ENCODE measurements at places on chromosomes 16 and 17.
A peak's percentile ranks its signal among the peaks of the same experiment; 100 is the strongest.

DNA sequence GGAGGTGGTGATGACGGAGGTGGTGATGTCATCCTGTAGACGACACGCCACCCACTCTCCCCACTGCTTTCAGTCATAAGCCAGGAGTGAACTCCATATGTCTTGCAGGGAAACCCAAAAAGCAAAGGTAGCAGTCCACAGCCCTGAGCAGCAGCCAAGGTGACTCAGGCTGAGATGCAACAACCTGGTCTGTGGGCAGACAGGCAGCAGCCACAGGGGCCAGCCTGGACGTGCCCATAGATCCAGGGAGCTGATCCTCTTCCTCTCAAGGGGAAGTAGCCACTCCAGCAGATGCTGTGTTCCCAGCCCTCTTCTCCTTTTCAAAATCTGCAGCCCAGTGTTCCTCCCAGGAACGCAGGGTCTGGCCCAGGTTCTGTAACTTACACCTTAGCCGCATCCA lies 17.3 kb upstream of the CIITA start:
- DNase-seq, result no peak

- DNase-seq, result no peak
Observed at GRCh38 chr16:81706327-81707295, 72.5 kb upstream of the PLCG2 start.

DNA sequence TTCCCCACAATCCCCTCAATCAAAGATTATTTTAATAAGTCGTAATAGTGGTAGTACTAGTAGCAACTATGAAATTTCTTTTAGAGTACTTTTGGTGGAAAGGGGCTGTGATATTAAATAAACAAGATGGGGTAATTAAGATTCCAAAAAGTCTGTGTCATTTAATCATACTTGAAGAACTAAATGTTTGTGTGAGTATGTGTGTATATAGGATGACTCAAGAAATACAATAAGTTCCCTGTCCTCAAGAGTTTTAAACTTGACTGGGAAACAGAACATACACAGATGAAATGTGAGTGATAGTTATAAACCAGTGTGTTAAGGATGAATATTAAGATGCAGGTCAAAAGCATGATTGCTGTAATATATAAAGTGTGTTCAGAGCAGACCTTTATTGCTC lies 2.3 kb downstream of the ALDH3A2 start:
- DNase-seq, result no peak

GRCh38 chr17:32784113-32784512 lies 92.8 kb downstream of the MYO1D start:
- no peak for DNase-seq

DNA sequence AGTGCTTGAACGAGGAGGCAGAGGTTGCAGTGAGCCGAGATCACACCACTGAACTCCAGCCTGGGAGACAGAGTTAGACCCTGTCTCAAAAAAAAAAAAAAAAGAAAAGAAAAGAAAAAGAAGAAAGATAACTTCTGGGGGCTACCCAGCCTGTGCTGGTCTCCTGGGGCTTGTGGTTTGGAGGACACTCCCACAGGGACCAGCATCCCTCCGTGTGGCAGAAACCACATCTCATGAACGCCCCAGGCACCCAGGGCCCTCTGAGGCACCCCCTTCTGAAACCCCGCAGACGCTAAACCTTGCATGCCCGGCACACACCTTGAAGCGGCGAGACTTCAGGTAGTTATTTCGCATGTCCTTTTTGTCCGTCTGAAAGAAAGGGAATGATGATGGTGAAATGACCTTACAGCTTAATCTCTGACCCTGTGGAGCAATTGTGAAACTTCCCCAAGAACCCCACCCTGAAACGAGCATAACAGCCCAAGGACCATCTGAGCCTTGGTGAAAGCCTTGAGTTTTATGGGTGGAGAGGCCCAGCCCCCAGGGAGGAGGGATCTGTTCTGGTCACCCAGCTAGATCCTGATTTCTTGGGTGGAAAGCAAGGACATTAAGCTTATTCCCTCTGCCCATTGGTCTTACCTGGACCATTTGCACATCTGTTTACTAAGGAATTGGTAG lies 55.0 kb downstream of the CNGB1 start:
- DNase-seq, result no peak

DNA sequence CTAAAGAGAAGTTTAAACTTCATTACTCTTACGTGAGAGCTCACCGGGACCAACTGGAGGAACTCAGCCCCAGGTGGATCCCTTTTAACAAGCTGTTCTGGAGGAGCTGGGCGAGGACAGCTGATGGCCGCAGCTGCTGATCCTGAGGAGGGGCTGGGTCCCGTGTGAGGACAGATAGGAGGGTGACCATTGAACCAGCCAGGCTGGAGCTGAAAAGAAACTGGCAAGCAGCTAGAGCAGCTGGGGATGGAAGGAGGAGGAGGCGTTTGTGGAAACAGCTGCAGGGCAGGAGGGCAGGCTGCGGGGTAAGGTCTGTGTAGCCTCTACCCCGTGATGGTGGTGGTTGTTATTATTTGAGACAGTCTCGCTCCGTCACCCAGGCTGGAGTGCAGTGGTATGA lies 119.5 kb downstream of the AATF start:
- DNase-seq, result no peak

- DNase-seq, result no peak
Observed at GRCh38 chr16:62068747-62069146, 32.5 kb upstream of the CDH8 start.

DNA sequence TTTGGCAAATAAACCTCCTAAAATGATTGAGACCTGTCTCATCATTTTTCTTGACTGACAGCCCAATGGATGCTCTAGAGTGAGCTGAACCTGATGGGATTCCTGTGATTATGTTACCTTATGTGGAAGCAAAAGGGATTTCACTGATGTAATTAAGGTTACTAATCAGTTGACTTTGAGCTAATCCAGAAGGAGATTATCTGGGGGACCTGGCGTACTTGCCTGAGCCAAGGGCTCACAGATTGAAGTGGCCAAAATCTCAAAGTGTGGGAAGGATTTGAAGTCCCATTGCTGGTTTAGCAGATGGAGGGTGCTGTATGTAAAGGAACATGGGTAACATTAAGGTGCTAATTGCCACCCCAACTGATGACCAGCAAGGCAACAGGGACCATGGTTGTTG lies 214.0 kb downstream of the CPPED1 start:
- no peak for DNase-seq

GRCh38 chr16:84514874-84515835 lies 10.7 kb upstream of the MEAK7 start:
- peak; percentile 80 for DNase-seq

DNA sequence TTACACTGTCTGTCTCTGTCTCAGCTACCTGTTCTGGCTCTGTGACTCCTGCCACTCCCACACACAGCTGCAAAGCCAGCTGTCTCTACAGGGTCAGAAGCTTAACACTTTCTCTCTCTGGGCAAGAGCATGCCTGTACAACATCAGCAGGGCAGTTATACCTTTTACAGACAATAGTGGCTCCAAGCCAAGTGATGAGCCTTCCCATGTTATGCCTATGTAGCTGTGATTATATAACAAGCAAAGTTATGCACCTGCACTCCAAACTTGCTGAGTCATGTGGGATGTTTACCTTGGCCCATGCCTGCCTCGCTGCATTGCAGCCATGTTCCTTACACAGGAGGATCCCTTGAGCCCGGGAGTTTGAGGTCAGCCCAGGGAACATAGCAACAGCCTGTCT lies 31.8 kb upstream of the APPBP2 start:
- no peak for DNase-seq

- DNase-seq, result no peak
Observed at GRCh38 chr17:27551701-27552248, 79.2 kb upstream of the LGALS9 start.

Measured in T-helper 2 cell treated with Interferon-gamma antibody and Interleukin-4, amounts not matched to agents 5 μg/mL and 100 μg/mL, for 36 hours (primary cell).